ENCODE measurements at places on chromosomes 7 and 10.

GRCh38 chr10:113140143-113141011, 190.3 kb downstream of the TCF7L2 start:
- no peak for DNase-seq

- no peak for DNase-seq
These were observed 67.9 kb upstream of the NFKB2 start for GRCh38 chr10:102327641-102328040.

DNA sequence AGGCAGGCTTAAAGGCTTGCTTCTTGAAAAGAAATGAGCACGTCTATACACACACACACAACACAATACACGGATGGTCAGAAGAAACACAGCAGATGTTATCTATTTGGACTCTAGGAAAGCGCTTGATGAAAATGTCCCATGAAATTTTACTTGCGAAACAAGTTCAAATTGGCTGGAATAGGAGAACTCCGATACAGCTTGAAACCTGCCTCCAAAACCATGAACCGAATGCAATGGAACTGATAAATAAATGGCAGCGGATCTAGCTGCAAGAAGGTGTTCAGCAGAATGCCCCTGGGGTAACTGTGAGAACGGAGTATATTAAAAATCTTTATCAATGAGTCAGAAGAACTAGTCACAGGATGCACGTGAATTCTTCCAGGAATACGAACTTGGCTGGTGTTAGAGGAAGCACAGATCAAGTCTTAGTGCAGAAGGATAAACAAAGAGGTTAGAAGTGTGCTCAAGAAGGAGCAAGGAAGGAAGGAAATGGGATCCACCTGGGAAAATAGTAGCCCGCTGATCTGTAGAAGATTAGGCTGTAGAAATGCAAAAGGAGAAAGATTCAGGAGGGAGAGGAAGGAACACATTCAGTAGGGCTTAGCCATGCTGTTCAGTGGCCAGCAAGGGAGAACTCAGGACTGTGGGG, 142.0 kb upstream of the PRKCQ start:
- peak; percentile 75 for DNase-seq

GRCh38 chr7:30038196-30038980, 10.2 kb downstream of the PLEKHA8 start:
- DNase-seq: peak; percentile 54

GRCh38 chr7:66246554-66247171, 41.5 kb downstream of the TPST1 start:
- DNase-seq: no peak

- DNase-seq: no peak
These were observed 210.3 kb downstream of the GLI3 start for GRCh38 chr7:42026622-42027197.

GRCh38 chr7:127930341-127931328, 100.6 kb downstream of the LRRC4 start:
- DNase-seq: no peak

DNA sequence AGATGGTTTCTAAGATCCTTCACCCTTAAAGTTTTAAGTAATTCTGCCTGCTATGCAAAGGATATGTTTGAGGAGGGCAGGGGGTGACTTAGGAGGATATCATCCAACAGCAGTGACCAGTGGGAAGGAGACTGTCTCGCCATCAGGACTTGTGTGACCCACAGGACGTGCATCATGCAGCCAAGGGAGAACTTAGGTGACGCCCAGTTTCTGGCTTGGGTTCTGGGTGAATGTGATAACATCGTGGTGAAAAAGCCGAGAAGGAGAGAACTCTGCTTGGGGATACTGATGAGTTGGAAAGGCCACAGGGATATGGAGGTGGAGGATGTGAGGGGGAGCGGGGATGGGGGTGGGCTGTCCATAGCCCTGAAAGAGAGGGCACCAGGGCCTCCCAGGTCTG, 3.8 kb downstream of the WIPI2 start:
- DNase-seq: no peak

DNA sequence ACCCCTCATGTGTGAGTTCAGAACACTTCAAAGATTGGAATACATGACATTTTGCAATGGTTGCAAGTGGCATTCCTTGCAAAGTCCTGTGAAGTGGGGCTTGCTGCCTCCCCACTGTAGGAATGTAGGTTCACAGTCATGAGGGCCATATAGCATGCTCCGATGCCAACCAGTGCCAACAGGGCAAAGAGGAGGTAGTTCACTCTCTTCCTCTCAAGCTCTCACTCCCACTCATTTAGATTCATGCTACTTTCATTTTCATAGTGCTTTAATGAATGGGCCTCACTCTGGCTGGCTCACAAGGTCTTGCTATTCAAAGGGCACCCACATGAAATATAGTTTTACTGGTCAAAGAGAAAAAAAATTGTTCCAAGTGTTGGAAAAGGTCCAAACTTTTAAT, 169.9 kb upstream of the AOAH start:
- DNase-seq: no peak

DNA sequence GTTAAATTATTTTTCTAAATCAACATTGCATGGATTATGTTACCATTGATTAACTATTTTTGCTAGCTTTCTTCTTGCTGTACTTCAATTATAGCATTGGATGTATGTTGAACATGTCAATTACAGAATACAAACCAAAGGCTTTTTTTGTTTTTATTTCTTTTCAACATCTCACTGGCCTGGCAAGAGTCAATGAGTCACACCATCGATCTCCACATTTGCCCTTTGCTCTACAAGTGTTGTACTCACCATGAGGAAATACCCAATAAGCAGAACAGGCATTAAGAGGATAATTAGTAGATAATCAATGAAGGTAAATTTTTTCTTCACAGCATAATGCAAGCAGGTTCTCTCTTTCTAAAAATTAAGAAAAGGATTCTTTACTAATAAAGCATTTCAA, 23.3 kb downstream of the ANKRD22 start:
- no peak for DNase-seq

DNA sequence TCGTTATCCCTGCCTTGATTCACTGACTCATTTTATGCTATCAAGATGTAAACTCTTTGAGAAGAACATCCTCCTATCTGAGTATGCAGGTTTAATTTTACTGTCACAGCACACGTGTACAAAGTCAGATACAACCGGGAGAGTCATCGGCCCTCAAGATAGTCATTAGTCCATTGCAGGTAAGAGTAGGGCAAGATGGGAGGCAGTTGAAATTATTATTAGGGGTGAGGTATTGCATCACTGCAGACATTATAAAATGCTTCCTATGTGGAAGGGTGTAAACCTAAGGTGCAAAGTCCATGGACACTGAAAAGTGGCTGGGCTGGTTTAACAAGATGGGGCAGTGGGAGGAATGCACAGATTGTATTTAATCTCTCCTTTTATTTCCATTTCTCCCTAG, 113.7 kb downstream of the ARL4A start:
- no peak for DNase-seq
